Naive thymus-derived CD8-positive, alpha-beta T cell (primary cell): ENCODE measurements at places on chromosomes 1 and 21. TPM values are rescaled to one million over a fixed set of nuclear protein-coding genes. Genes with fewer than 3 reads are reported as not detected.

DNA sequence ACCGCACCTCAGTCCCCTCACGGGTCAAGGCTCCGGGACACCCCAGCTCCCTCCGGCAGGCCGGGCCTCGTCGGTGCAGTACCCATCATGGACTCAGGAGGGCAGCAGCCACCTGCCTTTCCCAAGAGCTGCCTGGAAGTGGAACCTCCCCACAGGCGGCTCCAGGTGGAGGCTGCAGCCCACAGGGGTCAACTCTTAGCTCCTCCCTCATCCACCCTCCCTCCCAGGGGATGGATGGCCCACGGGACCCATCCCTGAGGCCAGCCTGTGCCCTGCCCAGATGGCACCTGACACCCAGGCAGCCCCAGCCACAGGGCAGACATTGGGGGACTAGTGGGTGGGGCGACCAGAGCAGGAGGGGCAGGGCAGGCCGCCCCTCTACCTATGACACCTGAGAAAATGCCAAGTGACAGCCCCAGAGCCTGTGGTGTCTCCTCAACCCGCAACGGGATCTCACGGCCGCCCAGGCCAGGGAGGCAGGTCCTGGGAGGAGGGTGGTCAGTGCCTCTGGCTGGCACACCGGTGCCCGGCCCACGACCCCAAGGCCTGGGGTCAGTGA lies 1.2 kb upstream of the ARHGEF16 start:
- peak; percentile 73 for DNase-seq

- no peak for DNase-seq
These were observed 24.4 kb downstream of the SYT14 start for GRCh38 chr1:209962388-209962787.

DNA sequence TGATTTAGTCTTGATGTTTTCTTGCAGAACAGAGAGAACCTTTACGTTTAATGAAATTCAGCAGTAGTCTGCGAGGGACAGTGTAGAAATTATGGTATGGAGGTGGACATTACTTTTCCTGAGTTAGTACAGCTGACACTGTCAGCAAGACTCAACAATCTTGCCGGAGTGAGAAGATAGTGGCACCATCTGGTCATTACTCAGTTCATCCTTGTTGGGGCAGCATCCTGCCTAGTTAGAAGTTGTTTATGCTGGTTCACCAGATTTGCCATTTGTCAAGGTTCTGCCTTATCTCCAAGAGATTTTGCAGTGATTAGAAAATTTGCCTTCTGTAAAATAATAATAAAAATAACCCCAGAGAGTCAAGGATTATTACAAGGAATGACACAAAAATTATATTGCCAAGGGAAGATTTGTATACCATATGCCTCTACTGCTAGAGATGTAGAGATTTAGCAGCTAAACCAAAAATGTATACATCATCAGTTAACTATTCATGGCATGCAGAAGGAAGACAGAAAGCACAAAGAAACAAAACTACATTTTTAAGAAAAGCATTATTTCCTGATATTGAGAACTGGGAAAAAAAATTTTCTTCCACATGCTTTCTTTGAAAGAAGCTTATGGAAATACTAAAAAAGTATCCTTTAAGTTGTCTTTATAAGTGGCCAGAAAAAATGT lies 1967.4 kb downstream of the NCAM2 start:
- no peak for DNase-seq

DNA sequence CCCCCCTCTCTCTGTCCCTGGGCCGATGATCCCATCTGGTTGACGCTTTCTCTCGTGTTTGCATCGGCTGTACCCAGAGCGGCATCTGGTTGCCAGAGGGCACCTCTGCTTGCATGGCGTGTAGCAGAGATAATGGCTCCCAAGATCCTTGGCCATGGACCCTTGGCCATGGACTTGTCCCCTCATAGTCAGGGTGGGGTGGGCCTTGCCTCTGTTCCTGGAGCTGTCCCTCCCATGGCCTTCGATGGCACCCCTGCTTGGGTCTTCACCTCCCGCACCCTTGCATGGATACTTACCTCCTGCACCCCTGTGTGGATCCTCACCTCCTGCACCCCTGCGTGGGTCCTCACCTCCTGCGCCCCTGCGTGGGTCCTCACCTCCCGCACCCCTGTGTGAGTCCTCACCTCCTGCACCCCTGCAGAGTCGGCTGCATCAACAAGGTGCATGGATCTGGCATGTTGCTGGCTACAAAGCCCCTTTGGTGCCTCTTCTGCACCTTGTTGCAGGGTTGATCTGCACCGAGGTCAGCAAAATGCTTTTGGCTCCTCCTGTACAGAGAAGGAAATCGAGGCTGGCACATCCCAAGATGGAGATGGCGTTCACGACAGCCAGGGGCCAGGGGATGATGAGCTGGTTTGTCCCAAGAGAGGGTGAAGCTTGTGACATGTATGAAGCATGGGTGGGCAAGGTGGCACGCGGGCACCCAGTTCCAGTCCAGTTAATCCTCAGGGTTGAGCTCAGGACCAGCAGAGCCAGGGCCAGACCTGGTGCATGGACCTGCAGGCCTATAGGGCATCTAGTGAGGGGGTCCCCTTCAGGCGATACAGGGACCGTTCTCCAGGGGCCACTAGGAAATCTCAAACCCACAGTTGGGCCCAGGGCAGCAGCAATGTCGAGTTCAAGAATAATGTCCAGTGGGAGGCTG lies 46.1 kb upstream of the C1orf174 start:
- DNase-seq = no peak

GRCh38 chr1:88472714-88473113 lies 211.4 kb upstream of the PKN2 start:
- no peak for DNase-seq

GRCh38 chr1:20551945-20552727 lies at the start of gene FAM43B:
Gene FAM43B (plus strand): TSS chr1:20552573. CDS start chr1:20552974, 401 bp downstream.
- no peak for DNase-seq

- no peak for DNase-seq
These were observed 55.8 kb downstream of the CENPF start for GRCh38 chr1:214658785-214659184.

DNA sequence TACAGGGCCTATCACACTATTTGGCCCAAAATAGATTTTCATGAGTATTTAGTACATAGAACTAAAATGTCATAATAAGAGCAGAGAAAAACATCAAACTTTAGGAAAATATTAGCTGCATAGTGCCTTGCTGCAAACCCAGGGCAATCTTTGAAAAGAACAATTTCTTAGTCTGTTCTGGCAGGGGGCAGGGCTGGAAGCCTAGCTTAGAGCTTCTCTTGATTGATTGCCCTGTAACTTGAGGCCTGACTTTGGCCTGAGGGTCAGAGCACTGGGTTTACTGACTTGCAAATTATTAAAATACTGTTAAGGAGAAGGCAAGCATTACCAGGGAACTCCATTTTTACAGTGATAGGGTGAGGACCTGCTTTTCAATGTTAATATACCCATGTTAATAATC lies 115.8 kb upstream of the SPAG17 start:
- DNase-seq = no peak

DNA sequence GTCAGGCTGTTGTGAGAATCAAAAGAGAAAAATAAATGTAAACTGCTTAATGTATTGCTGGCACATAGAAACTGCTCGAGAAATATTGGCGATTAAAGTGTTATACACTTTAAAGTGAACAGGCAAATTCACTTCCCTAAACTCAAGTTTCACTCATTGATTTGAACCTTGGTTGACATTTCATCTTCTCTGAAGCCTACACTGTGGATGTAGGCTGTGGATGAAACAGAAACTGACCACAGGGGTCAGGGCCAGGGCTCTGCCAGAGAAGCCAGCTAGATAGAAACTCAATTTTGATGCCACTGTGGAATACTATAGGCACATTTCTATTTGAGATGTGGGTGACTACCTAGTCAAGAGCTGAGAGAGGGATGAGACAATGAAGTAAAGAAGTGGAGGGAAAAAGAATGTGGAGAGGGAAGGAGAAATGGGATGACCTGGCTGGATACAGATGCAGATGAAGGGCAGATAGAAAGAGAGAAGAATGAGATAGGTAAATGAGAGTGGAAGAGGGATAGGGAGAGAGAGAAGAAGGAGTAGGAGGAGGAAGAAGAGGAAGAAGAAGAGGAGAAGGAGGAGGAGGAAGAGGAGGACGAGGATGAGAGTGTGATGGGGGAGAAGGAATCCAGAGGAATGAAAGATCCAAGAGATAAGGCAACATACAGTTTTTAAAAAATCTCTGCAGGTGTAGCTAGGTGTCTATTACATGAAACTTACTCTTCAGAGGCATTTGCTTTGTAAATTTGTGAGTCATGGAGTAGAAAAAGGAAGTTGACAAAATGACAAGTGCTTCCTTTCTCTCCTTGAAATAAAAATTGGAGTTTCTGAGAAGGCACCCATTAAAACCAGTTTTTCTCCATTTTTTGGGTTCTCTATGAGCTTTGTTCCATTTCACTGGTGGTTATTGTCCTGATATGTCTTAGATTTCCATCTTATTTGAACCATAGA lies 17.4 kb upstream of the CD1D start:
- DNase-seq = no peak

GRCh38 chr1:88179943-88180342 lies 504.1 kb upstream of the PKN2 start:
- no peak for DNase-seq

DNA sequence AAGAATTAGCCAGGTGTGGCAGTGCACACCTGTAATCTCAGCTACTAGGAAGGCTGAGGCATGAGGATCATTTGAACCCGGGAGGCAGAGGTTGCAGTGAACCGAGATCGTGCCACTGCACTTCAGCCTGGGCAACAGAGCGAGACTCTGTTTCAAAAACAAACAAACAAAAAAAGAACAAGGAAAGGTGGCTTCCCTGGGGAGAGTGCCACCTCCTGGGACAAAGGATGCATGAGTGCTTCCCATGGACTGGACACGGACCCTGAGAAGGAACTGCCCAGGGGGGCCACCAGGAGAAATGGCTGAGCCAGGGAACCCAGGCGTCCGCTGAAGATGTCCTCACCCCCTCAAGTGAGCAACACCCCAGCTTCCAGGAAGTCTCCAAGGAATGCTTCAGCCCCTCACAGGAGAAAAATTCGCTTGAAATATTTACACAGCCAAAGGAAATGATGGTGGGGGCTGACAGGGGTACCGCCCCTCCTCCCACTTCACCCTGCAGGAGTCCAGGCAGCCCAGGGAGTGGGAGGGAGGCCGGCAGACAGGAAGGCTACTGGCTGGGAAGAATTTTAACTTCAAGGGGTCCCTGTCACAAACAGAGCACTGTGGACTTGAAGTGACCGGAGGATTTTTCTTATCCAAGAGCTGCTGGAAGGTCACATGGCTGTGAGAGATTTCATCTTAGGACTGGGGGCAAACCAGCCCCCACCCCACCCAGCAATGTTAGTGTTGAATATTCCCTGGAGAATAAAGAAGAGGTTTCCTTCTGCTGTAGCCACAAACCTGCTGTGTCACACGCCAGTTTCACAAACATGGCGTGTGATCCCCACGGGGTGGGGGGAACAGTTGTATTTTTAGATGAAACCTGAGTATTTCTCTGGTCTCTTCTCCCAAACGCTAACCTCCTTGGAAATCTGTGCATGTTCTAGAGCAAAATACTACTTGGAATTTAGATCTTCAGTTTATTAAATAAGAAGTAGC lies 90.8 kb upstream of the SLC25A33 start:
- no peak for DNase-seq

- DNase-seq = no peak
These were observed 622.4 kb downstream of the MATN1 start for GRCh38 chr1:30101016-30101415.

GRCh38 chr1:8424539-8425116 lies 106.7 kb downstream of the SLC45A1 start:
- DNase-seq = peak; percentile 24

The SDC3 gene
- polyA plus RNA-seq = not detected

The NHLH1 gene
- polyA plus RNA-seq = not detected
